Uterus (tissue), 4 donors: ENCODE measurements at places on chromosomes 1 and 21.

GRCh38 chr1:106836708-106837107 is 219.8 kb upstream of the PRMT6 start:
- H3K27me3 ChIP-seq, result no peaks in the 10 kb centered on the region
- H3K4me3 ChIP-seq, result no peak overlapping the region
- H3K27ac ChIP-seq, result no peak overlapping the region
- no peaks in the 10 kb centered on the region for H3K36me3 ChIP-seq
- H3K4me1 ChIP-seq, result no peaks in the 10 kb centered on the region

GRCh38 chr1:151314137-151314875 is 12.9 kb downstream of the PI4KB start:
- no peaks in the 10 kb centered on the region for H3K36me3 ChIP-seq
- H3K4me1 ChIP-seq, result peaks cover 38% of the 10 kb centered on the region
- H3K4me3 ChIP-seq, result no peak overlapping the region
- peak; percentile 92 for DNase-seq
- H3K27me3 ChIP-seq, result no peaks in the 10 kb centered on the region

DNA sequence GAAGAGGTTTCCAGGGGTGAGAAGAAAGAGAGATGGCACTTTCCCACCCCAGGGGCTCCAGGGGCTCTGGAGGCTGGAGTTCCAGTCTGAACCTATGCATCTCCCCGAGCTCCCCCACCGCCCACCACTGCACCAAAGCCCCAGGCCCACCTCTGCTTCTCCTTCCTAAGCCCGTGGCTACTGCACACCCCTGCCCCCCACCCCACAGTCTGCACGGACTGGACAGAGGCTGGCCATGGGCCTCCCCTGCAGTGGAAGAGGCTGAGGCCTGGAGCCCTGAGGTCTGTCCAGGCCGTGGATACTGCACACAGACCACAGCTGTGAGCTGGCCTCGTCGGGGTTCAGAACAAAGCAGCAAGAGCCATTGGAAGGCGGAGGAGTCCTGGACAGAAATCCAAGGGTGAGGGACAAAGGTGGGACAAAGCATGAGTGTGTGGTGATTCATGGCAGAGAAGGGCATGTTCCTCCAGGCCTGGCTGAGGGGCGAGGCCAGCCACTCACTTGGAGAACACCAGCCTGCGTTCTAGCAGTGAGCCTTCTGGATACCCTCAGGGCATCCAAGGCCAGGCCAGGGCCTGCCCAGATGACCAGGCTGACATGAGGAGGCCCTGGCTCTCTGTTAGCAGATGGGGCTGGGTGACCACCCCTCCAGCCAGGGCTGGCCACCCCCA is 244.8 kb upstream of the VAMP3 start:
- H3K27me3 ChIP-seq, result no peaks in the 10 kb centered on the region
- H3K4me1 ChIP-seq, result no peaks in the 10 kb centered on the region
- no peak overlapping the region for H3K27ac ChIP-seq
- no peak for DNase-seq

DNA sequence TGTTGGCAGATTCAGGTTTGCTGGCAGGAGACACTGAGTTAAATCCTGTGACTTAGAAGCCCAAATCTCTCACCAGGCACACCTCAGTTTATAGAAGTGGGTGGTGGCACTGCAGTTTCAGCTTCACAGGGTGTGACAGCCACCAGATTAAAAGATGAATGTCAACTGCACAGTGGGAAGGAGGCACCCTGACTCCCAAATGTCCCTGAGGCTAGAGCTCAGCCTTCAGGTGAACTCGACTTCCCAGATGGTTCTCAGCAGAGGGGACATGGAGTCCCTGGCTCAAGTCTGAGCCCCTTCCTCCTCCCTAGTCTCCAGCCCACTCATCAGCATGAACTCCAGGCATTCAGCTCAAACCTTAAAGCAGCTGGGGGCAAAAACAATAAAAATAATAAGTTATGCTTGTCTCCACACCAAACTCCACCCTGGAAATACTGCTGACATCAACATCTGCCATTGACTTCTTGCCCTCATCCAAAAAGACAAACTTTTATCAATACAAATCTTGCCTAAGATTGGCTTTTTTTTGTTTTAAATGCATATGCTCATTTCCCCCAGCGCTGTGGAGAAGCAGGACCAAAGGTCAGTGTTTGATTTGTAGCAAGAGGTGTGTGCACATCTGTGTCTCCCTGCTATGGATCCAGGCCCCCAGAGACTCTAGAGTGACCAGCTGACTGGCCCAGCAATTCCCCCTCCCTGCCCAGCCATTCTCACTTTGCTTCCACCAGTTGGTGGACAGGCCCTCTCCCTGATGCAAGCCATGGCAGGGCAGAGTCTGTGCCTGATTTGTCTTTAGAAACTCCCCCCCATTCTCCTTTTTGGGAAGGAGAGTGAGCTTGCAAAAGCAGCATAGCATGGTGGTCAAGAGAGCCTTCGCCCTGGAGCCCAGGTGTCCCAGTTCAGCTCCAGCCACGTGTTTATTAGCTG is 18.5 kb upstream of the S100A7 start:
- H3K4me3 ChIP-seq, result no peak overlapping the region
- no peak for DNase-seq
- H3K4me1 ChIP-seq, result peaks cover 6% of the 10 kb centered on the region
- no peaks in the 10 kb centered on the region for H3K27me3 ChIP-seq
- H3K36me3 ChIP-seq, result no peaks in the 10 kb centered on the region

DNA sequence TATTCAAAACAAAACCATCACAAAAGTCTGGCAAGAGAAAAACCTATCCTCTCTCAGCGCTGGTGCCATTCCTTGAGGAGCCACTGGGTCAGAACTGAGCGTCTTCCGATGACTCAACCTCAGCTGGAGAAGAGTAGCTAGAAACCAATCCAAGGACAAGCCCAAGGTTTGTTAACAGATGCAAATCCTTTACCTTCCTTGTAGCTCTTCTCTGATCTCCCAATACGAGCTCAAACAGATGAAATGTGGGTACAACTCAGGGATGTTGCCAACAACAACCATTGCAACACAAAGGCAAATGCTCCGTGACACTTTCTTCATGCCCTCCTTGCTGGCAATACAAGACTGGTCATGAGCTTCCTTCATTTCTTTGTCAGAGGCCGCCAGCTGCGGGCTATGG is 337.1 kb downstream of the SIPA1L2 start:
- no peak for DNase-seq
- no peak overlapping the region for H3K4me3 ChIP-seq
- H3K36me3 ChIP-seq, result no peaks in the 10 kb centered on the region

GRCh38 chr1:63198871-63199394 is 123.4 kb upstream of the FOXD3 start:
- H3K36me3 ChIP-seq, result no peaks in the 10 kb centered on the region
- no peak overlapping the region for H3K4me3 ChIP-seq
- no peak overlapping the region for H3K27ac ChIP-seq
- H3K27me3 ChIP-seq, result no peaks in the 10 kb centered on the region
- DNase-seq, result no peak
- no peaks in the 10 kb centered on the region for H3K4me1 ChIP-seq

- no peak for DNase-seq
- H3K36me3 ChIP-seq, result no peaks in the 10 kb centered on the region
- no peaks in the 10 kb centered on the region for H3K27me3 ChIP-seq
- no peak overlapping the region for H3K4me3 ChIP-seq
- no peaks in the 10 kb centered on the region for H3K4me1 ChIP-seq
These were observed 31.7 kb downstream of the EDN2 start for GRCh38 chr1:41452704-41453290.

DNA sequence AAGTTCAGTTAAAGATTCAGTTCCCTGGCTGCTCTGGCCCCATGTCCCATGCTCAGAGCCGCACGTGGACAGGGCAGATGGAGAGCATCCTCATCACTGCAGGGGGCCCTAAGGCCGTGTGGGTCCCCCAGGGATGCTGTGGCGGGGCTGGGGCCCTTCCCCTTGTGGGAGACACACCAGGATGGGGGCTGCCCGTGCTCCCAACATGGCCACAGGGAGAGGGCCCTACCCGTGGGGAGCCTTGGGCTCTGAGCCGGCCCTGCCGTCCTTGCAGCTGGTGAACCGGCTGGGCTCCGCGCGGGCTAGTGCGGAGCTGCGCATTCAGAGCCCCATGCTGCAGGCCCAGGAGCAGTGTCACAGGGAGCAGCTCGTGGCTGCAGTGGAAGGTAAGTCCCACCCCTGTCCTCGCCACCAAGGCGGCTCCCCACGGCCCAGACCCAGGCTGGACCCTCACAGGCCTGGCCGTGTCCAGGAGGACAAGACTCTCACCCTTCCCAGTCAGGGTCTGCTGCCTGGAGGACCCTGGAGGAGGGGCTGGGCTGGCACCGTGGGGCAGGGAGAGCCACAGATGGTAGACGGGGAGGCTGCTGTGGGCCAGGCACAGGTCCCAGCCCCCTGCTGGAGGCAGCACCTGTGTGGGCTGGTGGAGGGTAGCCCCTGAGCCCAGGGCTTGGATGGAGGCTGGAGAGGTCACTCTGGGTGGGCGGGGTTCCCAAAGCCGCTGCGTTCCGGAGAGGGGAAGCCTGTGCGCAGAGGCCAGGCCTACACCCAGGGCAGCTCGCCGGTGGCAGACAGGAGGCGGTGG is 53.8 kb downstream of the TRIM11 start:
- H3K27ac ChIP-seq, result no peak overlapping the region
- H3K27me3 ChIP-seq, result no peaks in the 10 kb centered on the region
- H3K4me3 ChIP-seq, result no peak overlapping the region
- no peaks in the 10 kb centered on the region for H3K36me3 ChIP-seq

GRCh38 chr1:156660752-156661112 is 16.5 kb downstream of the NES start:
- H3K27ac ChIP-seq, result peak overlapping the region; percentile 89
- H3K4me1 ChIP-seq, result peaks cover 34% of the 10 kb centered on the region
- H3K36me3 ChIP-seq, result no peaks in the 10 kb centered on the region
- H3K4me3 ChIP-seq, result no peak overlapping the region
- DNase-seq, result no peak

DNA sequence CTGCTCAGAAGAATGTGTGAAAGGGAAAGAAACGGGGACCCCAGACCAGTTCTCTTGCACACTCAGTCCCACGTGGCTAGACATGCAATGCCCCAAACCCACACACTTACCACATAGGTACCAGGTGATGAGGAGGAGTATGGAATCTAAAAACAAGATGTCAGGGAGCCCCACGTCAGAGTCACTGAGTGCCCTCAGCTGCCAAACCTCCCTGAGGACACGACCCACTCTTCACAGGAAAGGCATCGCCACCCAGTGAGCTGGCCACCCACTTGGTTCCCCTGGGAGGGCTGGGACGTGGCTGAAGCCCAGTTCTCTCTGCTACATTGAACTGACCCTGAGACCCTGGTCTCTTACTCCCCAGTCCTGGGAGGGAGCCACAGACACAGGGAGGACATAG is 41.4 kb downstream of the MRPL37 start:
- no peak overlapping the region for H3K4me3 ChIP-seq
- no peak for DNase-seq
- no peaks in the 10 kb centered on the region for H3K36me3 ChIP-seq
- no peak overlapping the region for H3K27ac ChIP-seq
- no peaks in the 10 kb centered on the region for H3K27me3 ChIP-seq

DNA sequence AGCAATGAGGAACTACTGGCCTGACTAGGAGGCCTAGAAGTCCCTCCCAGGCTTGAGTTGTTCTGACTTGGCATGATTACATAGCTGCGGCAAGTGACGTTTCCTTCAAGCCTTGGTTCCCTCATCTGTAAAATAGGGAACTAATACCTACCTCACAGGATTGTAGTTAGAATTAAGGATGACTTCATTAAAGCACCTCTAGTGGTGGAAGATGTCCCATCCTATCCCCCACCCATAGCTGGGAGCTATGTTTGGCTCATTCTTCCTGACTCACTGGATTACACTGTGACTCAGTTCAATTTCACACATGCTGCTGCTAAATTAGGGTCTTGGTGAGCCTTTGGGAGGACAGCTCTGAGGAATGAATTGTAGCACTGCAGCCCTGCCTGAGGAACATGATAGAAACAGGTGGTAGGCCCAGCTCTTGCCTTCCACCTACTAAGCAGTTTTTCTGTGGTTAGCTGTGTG is 6.0 kb upstream of the SHISA4 start:
- no peaks in the 10 kb centered on the region for H3K4me1 ChIP-seq
- H3K4me3 ChIP-seq, result no peak overlapping the region
- no peaks in the 10 kb centered on the region for H3K36me3 ChIP-seq
- no peak for DNase-seq
- no peak overlapping the region for H3K27ac ChIP-seq

GRCh38 chr1:220386494-220387195 is 114.4 kb upstream of the RAB3GAP2 start:
- no peak overlapping the region for H3K4me3 ChIP-seq
- no peak overlapping the region for H3K27ac ChIP-seq
- H3K4me1 ChIP-seq, result no peaks in the 10 kb centered on the region
- H3K27me3 ChIP-seq, result no peaks in the 10 kb centered on the region
- no peak for DNase-seq

- H3K27me3 ChIP-seq, result no peaks in the 10 kb centered on the region
- no peak overlapping the region for H3K27ac ChIP-seq
- H3K4me1 ChIP-seq, result no peaks in the 10 kb centered on the region
These were observed 109.3 kb upstream of the SPATA6 start for GRCh38 chr1:48581270-48581669.

DNA sequence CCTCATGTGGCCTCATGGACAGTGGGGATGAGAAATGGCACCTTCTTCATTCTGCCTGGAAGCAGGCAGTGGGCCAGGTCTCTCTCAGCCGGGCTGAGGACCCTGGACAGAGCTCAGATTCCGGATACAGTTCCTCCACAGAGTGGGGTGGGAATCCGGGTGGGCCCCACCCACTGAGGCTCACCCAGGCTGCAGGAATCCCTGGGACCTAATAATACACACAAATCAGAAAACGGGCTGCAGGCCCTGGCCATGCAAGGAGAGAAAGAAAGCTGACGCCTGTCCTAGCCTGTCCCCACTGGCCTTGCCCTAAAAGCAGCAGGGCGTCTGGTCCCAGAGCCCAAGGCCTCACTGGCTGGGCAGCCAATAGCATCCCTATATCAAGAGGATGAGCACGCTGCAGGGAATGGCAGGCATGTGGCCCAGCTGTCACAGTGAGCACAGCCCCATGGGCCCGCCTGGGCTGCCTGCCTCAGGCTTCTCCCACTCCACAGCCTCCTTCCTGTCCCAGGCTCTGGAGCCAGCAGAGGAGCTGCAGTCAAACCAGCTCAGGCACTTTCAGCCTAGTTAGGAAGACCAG is 25.3 kb downstream of the ACTA1 start:
- peaks cover 12% of the 10 kb centered on the region for H3K27me3 ChIP-seq
- H3K36me3 ChIP-seq, result no peaks in the 10 kb centered on the region
- no peak overlapping the region for H3K4me3 ChIP-seq
- peaks cover 18% of the 10 kb centered on the region for H3K4me1 ChIP-seq
- no peak overlapping the region for H3K27ac ChIP-seq

DNA sequence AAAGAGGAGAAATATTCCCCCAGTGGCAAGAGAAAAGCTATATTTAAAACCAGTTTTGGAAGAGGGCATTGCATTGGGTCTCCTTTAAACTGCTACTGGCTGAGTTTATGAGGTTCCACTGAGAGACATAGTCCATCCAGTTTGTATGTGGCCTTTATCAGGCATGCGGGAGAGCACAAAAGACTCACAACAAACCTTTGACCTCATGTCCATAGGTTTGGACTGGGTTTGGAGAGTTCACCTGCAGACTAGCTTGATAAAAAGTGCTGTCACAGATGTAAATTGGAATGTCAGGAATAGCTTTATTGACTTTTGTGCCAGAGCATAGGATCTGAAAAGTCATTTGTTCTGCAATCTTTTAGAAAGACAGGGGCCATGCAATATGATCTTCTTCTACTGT is 131.0 kb upstream of the NRIP1 start:
- no peak for DNase-seq
- no peaks in the 10 kb centered on the region for H3K4me1 ChIP-seq
- no peaks in the 10 kb centered on the region for H3K36me3 ChIP-seq
- H3K27ac ChIP-seq, result no peak overlapping the region

- no peaks in the 10 kb centered on the region for H3K36me3 ChIP-seq
- no peak overlapping the region for H3K4me3 ChIP-seq
- no peaks in the 10 kb centered on the region for H3K4me1 ChIP-seq
- no peak for DNase-seq
- H3K27ac ChIP-seq, result no peak overlapping the region
- no peaks in the 10 kb centered on the region for H3K27me3 ChIP-seq
These were observed 24.0 kb downstream of the FNBP1L start for GRCh38 chr1:93471911-93472310.
